ENCODE measurements at places on chromosomes 6 and 20.

DNA sequence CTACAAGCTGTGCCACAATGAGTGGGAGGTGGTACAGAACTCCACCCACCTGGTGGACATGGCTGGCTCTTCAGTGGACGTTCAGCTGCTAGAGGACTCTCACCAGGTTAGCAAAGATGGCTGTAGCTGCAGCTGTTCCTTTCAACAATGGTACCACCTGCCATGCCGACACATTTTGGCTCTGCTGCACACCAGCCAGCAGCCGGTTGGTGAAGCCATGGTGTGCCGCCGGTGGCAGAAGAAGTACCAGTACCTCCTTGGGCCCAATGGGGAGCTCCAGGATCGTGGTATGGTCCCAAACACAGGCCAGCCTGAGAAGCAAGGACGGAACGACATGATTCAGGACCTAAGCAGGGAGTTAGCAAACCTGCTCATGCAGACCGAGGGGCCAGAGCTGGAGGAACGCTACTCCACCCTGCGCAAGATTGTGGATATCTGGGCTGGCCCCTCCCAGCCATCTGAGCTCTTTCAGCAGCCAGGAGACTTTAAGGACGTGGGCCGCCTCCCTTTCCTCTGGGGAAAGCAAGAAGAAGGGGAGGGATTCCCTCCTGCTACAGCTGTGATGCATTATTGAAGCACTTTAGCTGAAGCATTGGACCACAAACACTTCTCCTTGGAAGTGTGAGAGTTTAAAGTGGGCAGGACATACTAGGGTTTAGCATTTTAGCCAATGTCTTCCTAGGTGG, 2.8 kb upstream of the ZSWIM1 start:
- no peak for DNase-seq

- DNase-seq: no peak
These were observed 29.9 kb downstream of the FBXO30 start for GRCh38 chr6:145784683-145785082.

DNA sequence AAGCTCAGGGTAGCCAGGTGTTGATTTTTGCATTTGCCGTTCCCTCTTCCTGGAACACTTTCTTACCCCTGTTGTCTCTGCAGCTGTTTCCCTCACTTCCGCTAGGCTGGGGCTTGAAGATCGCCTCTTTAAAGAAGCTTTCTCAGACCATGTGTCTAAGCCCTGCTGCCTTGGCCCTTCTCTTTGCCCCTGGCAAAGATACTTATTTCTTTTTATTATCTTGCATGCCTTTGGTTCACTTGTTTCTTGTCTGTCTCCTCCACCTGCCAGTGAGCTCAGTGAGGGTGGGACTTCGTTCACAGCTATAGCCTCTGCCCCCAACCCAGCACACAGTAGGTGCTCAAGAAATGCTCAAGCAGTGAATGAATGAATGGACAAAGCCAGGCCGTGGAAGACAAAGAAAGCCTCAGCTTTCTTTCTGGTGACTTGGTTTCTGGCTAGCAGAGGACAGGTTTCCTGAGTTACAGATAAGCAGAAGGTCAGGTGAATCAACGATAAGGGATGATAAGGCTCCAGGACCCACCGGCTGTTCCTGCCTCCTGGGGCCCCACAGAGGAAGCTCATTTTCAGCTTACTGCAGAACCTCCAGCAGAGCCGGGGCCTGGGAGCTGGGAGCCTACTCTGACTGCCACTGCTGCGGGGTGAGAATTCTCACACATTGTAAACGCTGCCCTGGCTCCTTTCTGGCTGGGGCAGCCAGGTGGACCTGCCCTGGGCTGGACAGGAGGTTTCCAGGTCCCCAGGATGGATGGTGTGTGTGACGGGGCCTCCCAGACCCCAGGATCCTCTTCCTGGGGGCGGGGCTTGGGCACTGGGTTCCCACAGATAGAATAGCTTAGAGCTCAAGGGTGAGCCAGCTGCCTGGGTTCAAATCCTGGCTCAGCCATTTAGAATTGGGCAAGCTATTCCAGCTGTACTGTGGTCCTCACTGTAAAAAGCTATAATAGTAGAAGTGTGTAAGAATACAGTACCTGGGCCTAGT, 29.8 kb downstream of the SNAI1 start:
- no peak for DNase-seq

DNA sequence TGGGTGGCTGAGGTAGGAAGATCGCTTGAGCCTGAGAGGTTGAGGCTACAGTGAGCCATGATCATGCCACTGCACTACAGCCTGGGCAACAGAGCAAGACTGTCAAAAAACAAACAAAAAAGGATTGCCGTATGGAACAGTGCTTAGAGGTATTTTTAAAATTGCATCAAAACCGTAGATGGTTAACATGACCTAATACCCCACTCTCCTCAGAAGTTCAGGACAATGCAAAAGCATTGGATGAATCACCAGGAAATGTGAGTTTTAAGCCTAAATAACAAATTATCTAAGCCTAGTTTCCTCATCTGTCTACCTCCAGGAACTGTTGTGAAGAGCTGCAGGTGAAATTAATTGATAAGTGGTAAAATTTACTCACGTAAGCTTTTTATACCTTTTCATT, 123.8 kb upstream of the ID4 start:
- no peak for DNase-seq

GRCh38 chr6:26432627-26433201, 7.6 kb upstream of the BTN3A3 start:
- no peak for DNase-seq

DNA sequence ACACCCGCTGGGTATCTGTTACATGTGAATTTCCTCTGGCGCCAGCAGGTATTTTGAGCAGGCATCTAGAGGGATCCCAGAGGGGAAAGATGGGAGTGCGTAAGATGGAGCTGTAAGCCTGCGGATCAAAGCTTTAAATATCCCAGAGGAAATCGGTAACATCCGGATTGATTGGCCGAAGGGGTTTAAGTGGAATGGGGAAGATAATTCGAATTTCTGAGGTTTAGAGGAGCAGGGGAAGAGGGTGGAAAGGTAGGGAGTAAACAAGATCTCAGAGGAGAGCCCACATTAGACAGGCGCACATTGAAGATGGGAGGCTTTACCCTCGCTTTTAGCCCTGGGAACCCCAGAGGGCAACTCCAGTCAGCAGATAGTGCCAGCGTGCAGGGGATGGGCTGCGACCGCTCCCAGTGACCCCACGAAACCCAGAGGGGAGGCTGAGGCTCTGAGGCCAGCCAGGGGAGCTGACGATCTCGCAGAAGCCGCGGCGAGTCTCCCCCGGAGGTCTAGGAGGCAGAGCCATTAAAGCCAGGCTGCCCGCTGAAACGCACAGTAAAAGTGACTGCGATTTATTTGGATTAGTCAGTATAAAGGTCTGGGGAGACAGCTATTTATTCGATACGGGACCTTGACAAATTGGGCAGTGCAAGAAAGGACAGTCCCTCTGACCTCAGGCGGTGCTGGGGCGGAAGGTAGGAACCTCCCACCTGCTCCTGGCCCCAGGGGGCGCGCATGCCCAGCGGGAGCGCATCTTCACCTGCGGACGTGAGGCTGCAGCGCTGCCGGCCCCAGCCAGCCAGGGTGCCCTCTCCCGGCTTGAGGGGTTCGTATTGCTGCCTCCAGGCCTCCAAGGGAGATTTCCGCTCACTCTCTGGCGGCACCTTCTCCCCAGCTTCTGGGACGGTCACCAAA, 34.3 kb upstream of the TCF21 start:
- DNase-seq: no peak

GRCh38 chr6:103798166-103798565, 1061.6 kb downstream of the HACE1 start:
- peak; percentile 95 for DNase-seq

DNA sequence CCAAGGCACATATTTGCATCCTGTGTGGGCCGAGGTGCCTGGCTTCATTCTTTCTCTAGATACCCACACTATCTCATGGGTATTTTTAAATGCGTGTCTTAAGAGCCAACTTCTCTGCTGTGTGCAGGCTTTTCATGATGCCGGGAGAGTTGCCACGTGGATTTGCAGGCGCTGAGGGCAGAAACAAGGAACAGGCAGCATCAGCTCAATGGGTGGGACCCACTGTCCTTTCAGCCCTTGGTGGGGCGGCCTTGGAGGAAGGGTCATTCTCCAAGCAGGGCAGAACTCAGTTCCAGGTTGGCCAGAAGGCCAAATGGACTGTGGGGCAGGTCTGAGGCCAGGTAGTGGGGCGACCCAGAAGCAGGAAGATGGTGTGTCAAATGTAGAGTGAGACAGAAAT, 84.7 kb downstream of the PHACTR3 start:
- DNase-seq: no peak

DNA sequence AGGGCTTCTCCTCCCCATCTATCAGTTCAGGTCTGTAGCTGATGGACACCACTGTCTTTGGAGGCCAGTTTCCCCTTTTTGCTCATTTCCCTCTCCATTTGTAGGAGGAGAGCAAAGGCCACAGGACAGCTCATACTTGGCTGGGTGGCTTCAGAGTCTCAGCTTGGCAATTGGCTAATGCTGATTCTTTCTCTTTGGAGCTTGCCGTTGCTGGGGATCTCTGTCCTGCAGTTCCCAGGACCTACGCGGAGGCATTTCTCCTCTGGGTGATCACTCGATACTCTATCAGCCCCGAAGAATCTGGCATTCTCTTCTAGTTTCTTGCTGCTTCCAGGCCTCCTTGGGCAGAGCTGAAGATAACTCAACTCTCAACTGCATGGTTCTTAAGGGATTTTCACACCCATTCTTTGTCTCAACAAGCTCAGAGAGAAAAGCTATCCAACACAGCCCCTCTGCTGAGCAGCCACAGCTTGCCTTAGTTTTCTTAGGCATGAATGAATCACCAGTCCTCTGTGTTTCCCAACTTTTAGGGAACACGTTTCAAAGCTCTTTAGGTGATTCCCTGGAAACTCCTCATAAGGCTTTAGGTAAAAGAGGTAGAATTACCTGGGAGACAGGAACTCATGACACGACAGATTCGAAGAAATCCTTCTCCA, 19.2 kb upstream of the SSR1 start:
- DNase-seq: no peak

DNA sequence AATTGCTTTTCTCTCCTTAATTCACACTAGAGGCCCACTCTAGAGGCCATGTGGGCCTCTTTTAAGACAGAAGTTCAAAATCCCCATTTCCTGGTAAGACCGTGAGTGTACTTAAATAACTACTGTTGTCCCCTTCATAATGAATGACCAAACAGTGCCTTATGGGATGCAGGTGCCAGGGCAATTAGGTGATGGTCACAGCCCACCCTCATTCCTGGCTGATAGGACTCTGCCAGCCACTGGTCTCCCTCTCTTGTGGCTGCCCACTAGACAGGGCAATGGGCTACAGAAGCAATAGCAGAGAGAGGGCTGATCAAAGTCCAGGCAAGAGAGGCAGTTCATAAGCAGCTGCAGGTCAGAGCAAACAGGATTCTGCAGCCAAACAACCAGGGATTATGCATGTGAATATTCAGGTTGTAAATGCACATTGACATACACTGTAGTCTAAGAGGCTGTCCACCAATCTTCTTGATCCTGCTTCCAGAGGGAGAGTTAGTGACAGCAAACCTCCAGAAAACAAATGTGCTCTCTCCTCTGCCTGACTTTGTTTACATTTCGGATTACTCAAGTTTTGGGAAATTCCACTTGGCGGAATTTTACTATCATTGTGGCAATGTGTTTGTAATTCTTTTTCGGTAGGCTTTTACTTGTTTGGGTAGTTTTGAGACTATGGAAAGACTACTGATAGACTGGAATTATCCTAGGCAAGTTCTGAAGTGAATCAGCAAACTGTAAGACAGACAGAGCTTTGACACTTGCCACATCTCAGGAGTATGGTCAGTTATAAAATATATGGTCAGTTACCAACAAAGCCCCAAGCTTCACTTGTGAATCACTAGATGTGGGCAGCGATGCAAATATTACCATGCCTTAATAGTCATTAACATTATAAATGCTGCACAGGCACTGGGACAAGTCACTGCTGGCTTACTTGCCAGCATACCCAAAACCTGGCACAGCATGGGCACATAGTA, 12.8 kb downstream of the PTPRK start:
- no peak for DNase-seq

DNA sequence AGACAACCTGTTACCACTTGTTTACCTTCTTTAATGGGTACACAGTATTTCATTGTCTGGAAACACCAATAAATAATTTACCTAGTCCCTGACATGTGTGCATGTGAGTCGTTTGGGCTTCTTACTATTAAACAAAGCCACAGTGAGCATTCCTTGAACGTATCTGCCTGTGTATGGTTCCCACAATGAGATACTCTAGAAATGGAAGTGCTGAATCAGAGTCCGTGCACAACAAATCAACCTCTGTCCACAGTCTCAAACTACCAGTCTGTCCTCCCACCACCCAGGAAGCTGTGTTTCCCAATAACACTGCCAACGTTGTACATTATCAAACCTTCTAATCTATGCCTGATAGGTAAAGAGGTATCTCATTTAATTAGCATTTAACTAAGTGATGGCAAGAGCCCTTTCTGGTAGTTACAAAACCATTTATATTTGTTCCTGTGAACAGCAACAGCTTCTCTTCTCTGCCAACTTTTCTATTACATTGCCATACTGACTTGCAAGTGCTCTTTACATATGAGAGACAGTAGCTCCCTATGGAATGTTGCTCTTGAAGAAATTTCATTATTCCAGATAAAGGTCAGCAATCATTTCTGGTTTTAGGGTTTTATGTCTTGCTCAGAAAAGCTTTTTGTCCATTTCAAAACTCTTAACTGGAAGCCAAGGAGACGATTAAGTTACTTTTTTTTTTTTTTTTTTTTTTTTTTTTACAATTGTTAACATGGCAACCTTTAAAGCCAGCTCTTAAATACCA, 14.7 kb downstream of the JAG1 start:
- no peak for DNase-seq

DNA sequence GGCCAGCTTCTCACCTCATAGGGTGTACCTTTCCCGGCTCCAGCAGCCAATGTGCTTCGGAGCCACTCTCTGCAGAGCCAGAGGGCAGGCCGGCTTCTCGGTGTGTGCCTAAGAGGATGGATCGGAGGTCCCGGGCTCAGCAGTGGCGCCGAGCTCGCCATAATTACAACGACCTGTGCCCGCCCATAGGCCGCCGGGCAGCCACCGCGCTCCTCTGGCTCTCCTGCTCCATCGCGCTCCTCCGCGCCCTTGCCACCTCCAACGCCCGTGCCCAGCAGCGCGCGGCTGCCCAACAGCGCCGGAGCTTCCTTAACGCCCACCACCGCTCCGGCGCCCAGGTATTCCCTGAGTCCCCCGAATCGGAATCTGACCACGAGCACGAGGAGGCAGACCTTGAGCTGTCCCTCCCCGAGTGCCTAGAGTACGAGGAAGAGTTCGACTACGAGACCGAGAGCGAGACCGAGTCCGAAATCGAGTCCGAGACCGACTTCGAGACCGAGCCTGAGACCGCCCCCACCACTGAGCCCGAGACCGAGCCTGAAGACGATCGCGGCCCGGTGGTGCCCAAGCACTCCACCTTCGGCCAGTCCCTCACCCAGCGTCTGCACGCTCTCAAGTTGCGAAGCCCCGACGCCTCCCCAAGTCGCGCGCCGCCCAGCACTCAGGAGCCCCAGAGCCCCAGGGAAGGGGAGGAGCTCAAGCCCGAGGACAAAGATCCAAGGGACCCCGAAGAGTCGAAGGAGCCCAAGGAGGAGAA, 10.5 kb downstream of the GNAS-AS1 start:
- DNase-seq: no peak

All from G401 (cell line).